ENCODE measurements at places on chromosomes 7 and 10.

- no peak for DNase-seq
Measured at GRCh38 chr10:21011433-21012018, 114.4 kb upstream of the NEBL start.

DNA sequence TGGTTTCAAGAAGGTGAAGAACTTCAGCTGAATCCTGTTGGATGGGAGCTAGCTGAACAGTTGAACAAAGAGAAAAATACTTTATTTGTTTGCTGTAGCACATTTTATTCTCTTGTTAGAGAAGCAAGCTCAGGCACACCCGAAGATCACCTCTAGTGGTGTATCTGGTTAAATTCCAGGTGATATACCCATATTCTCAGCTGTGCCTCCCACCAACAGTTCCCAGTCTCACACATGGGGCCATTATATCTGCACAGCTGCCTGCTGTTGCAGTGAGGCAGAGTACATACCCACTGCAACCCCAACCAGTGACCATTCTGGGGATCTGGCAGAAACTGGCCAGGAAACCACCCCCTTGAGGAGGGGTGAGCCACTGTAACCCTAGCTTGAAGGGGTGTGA is 9.2 kb downstream of the BTAF1 start:
- DNase-seq: no peak

DNA sequence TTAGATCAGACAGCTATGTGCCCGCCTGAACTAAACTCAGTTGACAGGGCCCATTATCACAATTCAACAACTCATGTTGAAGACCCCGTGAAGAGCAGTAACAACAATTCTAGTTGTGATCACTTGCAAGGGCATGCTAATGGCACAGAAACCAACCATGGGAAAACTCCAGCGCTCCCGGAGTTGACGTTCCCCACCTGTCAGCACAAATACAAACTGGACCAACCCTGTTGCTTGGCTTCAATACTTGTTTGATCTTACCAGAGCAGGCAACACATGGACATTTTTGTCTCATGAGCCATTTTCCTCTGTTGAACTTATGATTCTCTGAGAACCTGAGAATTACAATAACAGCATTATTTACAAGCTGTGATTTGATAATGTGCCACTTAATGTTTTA is 119.0 kb upstream of the LANCL2 start:
- DNase-seq: no peak

DNA sequence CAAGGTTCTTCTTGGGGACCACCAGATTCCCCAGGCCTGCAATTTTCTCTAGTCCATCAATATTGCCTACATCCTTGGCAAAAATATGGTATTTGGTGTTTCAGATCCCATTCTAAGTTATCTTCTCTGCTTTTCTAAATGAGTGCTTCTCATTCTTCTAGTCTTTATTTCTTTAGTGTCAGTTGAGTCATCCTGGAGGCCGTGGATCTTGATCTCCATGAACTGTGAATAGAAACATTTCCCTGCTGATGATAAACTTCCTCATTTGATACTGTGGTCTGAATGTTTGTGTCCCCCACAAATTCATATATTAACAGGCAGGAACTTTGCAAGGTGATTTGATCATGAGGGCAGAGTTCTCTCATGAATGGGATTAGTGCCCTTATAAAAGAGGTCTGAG is 779.3 kb downstream of the INHBA start:
- DNase-seq: no peak

GRCh38 chr10:89332123-89332633 is 4.4 kb downstream of the IFIT3 start:
- DNase-seq: peak; percentile 58

DNA sequence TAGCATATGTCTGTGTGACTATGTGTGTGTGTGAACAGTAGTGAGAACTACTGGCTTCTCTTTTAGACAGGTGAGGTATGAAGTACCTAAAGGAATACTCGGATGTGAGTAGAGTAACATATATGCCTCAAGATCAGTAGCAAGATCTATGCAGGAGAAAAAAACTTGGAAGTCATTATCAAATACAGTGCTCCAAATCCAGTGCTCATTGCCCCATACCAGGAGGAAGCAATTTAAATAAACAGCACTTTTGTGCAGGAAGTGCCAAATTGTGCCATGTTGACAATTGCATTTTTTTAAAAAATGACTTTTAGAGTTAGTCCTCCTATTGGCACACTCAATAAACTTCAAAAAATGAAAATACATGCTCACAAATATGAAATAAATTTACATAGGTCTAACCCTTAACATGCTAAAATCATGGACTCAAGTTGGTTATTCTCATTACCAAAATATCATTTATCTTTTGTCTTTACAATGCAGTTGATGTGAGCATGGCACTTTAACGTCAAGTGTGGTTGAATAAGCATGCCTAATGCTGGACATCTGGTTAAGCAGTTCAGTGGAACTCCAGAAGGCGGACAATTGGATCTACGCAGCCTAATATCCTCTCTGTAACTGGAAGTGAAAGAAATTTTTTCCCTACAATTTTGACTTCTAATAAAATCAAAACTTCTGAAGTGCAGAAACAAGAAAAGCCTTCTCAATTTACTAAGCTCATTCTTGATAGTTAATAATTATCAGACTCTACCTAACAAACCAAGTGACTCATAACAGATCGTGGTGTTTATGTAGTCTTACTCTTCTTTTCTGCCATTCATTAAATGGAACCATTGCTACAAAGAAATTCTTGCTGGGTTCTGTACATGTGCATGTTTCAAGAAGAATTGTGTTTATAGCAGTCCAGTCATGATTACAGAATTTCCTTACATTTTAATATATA is 195.2 kb downstream of the MDFIC start:
- DNase-seq: no peak

DNA sequence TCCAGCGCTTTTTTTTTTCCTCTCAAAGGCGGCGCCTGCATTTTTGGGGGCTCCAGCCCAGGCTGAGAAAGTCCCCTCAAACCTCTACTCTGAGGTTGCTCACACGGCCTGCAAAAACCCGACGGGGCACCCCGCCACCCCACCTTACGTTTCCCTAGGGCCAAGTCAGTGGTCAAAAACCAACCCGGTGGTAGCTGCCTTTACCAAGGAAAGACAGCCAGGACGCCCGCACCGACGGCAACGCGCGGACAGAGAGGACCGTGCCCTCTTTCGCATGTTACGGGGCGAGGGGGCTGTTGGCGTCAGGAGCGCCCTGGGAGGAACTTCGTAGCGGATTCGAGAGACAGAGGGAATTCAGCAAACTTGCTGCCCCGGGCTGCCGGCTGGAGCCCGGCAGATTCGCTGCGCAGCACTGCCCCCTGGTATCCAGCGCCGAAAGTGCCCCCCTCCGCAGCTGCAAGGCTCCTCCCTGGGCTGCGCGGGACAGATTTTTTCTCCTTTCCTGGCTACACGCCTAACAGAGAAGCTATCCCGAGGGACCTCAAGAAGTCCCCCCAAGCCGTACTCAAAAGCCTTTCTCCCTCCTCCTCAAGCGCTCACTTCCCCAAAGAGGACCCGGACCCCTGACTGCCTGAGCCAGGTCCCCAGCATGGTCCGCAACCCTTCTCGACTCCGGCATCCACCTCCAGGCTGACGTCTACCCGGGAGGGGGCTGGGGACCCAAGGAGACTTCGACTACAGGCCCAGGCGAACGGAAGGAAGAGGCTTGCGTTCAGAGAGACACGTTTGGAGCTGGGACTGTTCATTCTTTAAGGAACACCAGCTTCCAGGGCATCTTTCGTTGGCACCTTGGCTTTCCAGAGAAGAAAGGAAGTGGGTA is 27.7 kb upstream of the VAX1 start:
- DNase-seq: no peak

- no peak for DNase-seq
Measured at GRCh38 chr10:11636697-11637303, 25.4 kb upstream of the USP6NL start.

DNA sequence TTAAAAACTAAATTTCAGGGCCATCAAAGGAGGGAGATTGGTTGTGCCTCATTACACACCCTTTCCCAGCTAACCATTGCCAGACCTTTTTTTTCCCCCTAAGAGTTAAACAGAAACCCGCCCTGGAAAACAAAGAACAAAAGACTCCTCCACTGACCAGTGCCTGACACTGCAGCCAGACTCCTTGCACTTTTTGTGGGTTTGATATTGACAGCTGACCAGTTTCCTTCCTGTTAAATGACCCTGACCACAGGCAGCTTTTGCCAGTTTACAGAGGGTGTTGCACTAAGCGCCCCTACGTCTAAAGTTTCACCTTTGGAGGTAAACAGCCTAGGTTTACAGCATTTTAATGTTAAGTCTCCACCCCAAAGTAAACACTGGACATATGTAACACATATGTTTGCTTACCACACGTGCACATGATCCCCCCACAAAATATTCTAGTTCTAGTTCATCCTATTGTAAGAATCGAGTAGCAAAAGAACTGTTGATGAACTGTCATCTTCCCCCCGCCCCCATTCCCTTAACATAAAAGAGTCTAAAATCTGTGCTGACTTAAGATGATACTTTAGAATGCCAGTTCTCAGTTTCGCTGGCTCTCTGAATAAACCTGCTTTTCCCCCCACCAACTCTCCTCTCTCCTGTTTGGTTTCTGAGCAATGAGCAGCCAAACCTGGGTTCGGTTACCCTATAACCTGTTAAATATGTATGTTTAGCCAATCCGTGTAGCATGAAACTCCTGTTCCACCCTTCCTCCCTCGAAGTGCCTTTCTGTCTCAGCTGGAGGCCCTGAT is 38.0 kb downstream of the FOXI2 start:
- DNase-seq: no peak

DNA sequence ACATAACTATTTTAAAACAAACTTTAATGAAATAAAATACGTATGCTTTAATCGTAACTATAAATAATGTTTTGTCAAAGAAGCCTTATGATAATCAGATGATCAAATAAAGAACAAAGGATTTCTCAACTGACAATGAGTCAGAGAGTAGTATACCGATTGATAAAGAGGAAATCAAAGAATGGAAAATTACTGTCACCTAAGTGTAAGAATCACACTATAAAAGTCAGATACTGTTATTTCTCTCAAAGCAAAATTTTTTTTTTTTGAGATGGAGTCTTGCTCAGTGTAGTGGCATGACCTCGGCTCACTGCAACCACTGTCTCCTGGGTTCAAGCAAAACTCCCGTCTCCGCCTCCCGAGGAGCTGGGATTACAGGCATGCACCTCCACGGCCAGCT is 18.8 kb downstream of the DNAJC2 start:
- no peak for DNase-seq

DNA sequence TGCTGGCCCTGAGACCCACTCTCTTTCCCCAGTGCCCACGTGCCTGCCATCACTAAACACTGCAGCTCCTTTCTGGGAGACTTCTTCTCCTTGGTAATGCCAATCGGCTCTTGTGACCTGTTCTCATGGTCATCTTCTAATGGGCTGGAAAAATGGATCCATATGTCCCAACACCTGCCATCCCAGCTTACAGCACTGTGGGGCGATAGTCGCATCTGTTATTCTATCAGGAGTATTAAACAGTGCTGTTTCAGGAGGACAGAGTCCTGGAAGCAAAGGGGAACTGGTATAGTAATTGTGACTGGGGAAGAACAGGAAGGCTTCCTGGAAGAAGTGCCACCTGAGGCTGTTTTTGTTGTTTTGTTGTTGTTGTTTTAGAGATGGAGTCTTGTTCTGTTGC is 411.2 kb downstream of the GLRX3 start:
- no peak for DNase-seq

- DNase-seq: no peak
Measured at GRCh38 chr10:113524120-113524519, 28.7 kb upstream of the HABP2 start.

- DNase-seq: no peak
Measured at GRCh38 chr10:59678884-59679301, 30.8 kb downstream of the SLC16A9 start.

DNA sequence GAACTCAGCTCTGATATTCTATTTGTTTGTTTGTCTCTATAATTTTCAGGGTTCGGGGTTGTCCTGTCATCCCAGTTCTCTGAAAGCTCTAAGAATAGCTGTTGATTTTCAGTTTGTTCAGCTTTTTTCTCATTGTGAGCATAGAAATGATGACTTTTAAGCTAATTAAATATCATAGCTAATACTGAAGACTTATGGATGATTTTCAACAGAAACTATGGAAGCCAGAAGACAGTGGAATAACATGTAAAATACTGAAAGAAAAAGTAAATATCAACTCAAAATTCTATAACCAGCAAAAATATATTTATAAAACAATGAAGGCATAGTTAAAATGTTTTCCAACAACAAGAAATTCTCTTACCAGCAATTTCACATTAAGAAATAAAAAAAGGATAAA is 96.4 kb upstream of the ETV1 start:
- DNase-seq: no peak

- DNase-seq: no peak
Measured at GRCh38 chr10:119412244-119413092, 130.1 kb downstream of the RGS10 start.

- DNase-seq: no peak
Measured at GRCh38 chr7:3043544-3044371, at the start of gene CARD11. CARD11 (minus strand) TSS chr7:3043867; CDS start chr7:2958506, 85,361 bp downstream.

DNA sequence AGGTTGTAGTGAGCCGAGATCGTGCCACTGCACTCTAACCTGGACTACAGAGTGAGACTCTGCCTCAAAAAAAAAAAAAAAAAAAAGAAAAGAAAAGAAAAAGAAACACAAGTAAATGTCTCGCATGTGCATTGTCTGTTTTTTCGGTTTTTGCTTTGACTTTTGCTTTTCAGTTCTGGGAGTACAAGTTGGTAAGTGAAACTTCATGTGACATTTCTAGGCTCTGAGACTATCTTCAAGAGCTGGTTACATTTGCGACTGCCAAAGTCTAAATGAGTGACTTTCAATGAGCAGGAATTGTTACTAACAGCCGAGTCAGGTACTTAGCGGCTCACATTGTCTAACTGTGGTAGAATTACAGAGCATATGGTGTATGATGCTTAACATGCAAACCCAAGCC is 107.0 kb upstream of the CELF2 start:
- no peak for DNase-seq

DNA sequence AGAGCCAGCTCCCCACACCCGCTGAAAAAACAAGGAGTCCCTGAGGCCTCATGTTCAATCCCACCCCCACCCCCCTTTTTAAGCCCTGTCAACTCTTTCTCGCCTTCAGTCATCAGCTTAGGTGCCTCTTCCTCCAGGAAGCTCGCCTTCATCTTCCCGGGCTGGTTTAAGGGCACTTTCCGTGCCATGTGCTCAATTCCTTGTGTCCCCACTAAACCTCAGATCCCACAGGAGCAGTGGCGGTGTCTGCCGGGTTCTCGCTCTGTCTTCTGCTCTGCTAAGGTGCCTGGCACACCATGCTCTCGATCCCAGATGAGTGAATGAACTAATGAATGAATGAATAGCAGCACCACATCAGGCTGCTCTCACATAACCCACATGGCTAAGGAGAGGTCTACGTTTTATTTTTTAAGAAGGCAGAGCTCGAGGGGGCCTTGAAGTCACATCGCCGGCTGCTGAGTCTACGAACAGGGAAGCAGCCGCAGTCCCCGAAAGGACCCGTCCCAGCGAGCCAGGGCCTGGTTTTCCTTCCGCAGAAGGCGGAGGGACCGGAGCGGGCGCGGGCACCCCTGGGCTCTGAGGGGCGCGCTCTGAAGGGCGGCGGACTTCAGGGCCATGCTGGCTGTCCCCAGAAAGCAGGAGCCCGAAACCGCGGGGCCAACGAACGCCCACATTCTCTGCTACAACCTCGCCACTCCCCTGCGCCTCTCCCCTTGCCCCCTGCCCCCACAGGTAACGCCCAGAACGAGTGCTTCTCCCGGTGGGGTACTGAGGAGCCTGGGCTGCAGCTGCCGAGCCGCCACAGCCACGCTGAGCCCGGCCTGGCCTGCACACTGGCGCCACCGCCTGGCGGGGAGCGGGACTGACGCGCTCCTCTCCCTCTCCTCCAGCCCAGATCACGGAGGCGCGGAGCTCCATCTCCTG is 73.4 kb upstream of the KCNMA1 start:
- DNase-seq: no peak
